Stimulated activated CD8-positive, alpha-beta memory T cell treated with anti-CD3 and anti-CD28 coated beads, Interleukin-7, amount 100 ng/mL, for 1 hour (primary cell): ENCODE measurements at places on chromosomes 12 and 14.

DNA sequence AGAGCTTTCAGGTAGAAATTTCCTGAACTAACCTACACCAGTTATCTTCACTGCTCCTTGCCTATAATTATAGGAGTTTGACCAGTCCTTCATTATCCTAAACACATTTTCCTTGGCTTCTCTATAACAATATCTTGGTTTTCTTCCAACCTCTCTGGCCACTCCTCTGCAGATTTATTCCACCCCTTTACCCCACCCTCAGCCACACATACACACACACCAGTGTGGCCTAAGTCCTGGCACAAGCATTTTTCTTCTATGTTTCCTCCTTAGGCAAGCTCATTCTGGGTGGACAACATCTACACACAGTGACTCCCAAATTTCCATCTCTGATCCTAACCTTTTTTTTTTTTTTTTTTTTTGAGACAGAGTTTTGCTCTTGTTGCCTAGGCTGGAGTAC lies 25.1 kb downstream of the CDK17 start:
- no peak for DNase-seq

- DNase-seq = no peak
Measured at GRCh38 chr12:58425481-58426392, 484.4 kb downstream of the ATP23 start.

DNA sequence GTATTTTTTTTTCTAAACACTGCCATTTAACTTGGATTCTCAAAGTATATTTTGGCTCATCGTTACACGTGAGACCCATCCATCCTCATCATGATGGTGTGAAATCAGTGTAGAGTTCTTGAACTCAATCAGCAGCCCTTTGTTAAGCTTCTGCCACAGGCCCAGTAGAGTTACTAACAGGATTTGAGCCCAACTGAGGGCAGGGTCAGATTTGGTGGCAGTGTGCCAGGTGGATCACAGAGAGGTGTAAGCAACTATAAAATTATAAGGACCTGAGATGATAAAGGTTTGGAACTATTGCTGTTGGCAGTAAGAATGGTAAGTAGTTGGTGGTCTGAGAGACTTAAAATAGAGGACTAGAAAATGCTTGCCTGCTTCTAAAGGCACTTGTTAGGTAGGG lies 72.8 kb downstream of the RASSF8 start:
- DNase-seq = no peak

DNA sequence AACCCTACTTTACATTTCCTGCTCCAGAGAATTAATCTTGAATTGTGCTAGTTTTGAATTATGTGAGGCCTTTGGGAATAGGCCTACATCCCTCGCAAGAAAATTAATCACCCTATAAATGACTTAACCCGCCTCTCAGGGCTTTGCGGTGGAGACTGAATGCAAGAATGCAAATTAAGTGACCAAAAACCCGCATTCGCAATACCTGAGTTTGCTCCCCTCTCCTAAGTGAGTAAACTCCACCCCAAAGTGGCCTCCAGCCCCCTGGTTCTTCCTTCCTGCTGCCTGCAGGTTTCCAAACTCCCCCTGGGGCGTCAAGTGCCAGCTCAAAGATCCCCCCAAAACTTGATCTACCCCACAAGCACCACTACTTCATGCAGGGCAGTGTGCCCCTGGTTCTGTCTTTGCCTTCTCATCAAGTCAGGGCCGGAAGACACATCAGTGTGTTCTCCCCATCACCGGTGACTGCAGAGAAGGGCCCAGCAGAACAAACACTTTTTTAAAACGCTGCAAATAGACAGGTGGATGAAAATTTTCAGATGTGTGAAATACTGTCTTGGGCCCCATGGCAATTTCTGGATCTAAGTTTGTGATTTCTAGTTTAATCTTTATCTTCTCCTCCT lies 644.7 kb downstream of the VRK1 start:
- no peak for DNase-seq

DNA sequence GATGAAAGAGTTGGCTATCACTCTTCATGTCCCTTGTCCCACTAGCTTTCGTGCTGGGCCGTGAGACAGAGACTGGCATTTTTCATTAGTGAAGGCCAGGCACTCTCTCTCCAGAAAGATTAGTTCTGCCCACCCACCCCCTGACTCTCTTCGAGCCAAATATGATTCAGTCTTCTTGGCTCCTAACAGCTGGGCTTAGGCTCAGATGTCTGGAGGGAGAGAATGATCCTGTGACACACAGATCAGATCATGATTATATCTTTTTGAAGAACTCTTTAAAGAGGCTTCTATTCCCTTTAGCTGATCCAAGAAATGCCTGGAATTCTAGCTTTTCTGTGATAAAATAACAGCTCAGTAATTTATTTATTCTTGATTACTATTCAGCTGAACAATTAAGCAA lies 5.2 kb upstream of the GNG2 start:
- DNase-seq = no peak

DNA sequence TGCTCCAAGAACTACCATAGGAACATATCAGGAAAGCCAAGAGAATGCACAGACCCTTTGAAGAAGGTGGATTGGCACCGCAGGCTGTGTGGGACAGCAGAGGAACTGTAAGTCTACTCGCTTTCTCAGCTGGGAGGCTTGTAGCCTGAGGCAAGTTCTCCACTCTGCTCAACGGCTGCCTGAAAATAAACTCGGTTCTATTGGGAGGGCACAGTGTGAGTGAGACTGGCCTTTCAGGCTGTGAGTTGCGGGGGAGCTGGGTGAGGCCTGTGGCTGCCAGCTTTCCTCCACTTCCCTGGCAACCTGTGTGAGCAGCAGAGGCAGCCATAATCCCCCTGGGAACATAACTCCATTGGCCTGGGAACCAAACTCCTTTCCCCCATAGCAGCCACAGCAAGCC lies 132.1 kb downstream of the ANKS1B start:
- DNase-seq = no peak

DNA sequence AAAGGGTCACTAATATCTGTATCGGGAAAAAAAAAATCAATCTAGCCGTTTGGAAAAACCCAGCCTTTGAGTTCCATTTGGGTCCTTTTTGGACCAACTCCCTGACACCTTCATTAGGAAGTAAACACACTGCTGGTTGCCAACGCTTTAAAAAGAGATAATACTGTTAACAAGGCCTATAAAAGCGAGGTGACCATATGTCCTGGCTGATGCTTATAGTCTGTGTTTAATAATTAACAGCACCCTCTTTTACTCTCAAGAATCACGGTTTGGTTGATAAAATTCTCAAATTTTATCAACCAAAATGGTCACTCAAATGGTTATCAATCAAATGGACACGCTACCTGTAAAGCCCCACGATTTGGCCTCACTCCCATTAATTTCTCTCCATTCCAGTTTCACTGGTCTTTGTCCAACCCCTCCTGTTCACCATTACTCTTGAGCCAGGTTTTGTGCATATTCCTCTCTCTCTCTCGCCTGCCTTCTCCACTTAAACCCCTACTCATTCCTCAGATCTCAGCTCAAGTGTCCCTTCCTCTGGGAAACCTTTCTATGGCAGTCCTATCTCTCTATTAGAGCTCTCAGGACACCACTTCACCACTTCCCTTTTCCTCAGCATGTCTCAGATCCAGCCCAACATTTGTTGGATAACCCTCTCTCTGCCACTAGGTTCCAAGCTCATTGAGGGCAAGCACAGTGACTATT lies 9.5 kb downstream of the BTG1 start:
- DNase-seq = no peak

- no peak for DNase-seq
Measured at GRCh38 chr12:110928700-110929099, 8.3 kb upstream of the MYL2 start.

- no peak for DNase-seq
Measured at GRCh38 chr12:4432878-4433744, 12.5 kb downstream of the FGF6 start.

- DNase-seq = no peak
Measured at GRCh38 chr12:4817880-4818279, 91.8 kb upstream of the KCNA1 start.
